ENCODE measurements at places on chromosomes 3 and 15. TPM values are rescaled to one million over a fixed set of nuclear protein-coding genes. Genes with fewer than 3 reads are reported as not detected.

- no peak for DNase-seq
These were observed 26.7 kb upstream of the STAG1 start for GRCh38 chr3:136778865-136779264.

DNA sequence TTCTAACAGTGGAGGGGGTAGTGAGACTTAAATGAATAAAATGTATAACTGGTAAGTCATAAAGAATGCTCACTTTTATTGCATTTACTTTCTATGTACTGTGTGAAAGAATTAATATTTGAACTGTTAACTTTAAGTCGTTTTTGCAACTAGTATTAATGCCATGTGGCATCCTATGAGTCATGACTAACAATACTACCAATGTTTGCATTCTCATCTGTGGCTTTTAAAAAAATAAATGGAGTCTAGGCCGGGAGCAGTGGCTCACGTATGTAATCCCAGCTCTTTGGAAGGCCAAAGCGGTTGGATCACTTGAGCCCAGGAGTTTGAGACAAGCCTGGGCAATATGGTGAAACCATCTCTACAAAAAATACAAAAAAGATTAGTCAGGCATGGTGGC lies 5.2 kb downstream of the C3orf49 start:
- DNase-seq: peak; percentile 68

DNA sequence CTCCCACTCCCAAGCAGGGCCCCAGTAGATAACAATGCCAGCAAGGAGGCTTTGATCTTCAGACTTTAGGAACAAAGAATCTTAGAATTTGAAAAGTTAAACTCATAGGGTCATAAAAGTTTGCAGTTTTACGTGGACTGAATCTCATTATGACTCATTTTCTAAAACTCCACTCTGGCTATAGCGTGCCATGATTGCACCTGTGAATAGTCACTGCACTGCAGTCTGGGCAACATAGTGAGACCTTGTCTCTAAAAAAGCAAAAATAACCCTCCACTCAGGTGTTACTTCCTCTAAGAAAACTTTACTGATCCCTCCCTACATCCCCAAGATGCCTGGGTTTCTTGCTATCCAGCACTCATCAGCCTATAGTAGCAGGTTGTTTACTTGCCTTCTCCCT lies 104.5 kb downstream of the IL20RB start:
- no peak for DNase-seq

GRCh38 chr15:50057905-50058639 lies 61.0 kb downstream of the ATP8B4 start:
- peak; percentile 22 for DNase-seq

The LNP1 gene
- total RNA-seq: 6.4 TPM

The GRAMD1C gene
- total RNA-seq: 2.2 TPM

The TRH gene
- total RNA-seq: not detected

The CX3CR1 gene
- not detected for total RNA-seq
